HCT116 (cell line): ENCODE measurements at places on chromosomes 16 and 17.

DNA sequence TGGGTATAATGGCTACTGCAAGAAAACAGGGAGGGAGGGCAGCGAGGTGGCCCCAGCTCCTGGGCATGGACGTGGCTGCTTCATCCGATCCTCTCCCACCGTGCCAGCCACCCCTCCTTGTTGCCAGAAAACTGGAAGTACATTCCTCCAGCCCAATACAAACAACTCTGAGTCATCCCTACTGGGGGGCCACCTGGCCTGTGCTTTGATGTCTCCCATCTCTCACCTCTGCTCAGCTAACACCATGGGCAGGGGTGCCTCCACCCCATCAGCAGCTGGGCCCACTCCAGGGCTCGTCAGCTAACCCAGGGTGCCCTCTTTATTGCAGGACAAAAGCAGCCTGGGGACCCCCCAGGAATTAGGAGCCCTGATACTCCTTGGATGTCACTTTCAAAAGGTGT, 2.0 kb downstream of the RHBDF2 start:
- no peak for DNase-seq

GRCh38 chr16:27107185-27107592, 40.5 kb downstream of the C16orf82 start:
- no peak for DNase-seq

DNA sequence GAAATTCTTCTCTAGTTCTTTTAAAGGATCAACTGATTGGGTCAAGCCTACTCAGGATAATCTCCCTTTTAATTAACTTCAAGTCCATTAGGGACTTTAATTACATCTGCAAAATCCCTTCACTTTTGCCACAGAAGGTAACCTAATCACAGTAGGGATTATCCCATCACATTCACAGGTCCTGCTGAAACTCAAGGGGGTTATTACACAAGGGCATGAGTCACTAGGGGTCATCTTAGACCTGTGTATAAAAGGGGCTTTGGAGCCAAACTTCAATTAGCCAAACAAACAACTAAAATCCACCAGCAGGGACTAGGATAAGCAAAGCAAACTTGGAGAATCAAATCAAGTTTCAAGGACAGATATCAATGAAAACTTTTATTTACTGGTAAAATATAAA, 19.4 kb downstream of the CIAPIN1 start:
- no peak for DNase-seq

- no peak for DNase-seq
Observed at GRCh38 chr17:51425773-51426172, 165.4 kb downstream of the UTP18 start.

DNA sequence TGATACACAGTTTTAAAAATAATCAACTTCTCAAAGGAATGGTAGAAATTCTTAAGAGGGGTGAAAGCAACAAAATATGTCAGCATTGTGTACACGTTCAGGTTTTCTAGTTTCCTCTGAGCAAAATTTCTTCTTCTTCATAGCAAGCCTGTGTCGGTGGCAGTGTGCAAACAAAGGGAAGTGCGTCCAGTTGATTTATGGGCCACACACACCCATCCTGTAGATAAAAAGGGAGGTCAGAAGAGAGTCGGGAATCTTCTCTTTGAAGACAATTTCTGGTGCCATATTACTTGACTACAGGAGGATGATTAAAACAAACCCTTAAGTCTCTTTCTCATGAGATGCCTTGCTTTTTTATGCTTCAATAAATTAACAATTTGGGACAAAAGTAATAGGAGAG, 484.1 kb upstream of the SALL1 start:
- no peak for DNase-seq

DNA sequence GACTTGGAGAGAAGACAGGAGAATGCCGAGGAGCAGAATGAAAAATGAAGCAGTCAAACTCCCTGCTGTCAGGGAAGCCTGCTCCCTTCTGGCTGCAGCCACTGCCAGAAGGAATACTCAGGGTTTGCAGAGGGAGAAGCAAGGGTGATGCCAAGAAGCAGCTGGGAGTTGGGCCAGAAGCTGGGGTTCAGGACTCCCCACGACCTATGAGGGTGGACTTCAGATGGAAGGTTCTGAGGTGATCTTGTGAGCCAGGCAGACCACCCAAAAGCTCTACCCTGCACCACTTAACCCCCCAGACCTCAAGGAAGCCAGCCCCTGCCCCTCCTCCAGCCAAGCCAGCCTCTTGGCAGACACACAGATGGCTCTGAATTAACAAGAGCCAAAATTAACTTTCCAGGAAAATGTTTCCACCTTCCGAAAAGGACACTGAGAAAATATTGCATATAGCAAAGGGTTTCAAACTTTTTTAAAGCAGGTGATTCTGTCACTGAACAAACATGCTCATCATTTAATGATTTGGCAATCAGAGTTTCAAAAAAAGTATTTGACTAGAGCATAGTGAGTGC, 126.0 kb upstream of the ERCC4 start:
- DNase-seq, result no peak

DNA sequence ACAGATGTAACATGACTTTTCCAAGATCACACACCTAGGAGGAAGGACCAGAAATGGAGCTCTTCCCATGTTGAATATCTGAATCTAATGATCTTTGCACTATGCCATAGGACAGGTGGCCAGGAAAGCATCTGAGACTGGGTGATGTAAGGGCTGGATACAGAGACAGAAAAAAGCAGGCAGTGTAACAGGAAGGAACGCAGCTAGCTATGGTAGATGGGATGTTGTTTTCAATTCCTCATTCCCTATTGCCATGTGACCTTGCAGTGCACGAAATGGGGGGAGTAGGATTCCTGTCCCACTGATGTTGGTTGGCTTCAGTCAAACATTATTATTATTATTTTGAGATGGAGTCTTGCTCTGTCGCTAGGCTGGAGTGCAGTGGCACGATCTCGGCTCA, 3.7 kb upstream of the NPIPB15 start:
- DNase-seq, result no peak

GRCh38 chr16:81543571-81543970, 99.0 kb downstream of the CMIP start:
- no peak for DNase-seq

DNA sequence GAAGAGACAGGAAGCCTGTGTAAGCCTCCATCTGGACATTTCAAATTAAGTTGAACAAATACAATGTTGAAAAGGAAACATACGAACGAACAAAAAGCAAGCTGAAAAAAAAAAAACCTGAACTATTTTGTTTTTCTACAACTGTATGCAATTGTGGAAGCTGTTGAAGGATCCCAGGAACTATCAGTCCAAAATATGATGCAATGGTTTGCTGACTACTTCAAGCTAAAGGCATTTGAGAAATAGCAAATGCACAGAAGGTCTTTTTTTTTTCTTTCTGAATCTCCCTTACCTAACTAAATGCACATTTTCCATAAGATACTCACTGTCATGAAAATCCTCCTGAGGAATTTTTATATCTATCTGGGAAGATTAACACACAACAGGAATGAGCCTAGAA, 40.2 kb downstream of the MAF start:
- no peak for DNase-seq

DNA sequence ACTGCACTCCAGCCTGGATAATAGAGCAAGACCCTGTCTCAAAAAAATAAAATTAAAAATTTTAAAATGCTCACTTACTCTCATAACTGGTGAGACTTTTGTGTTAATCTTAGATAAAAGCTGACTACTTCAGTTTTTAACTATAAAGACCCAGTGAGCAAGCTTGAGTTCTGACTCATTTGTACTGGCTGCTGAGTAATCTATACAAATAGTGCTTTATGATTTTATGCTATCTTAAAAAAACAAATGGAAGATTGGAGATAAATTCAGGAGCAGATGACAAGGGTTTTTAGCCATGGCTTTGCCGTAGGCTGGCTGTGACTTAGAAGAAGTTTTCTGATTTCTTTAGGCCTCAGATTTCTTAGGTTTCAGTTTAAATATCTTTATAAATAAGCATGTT, 30.5 kb downstream of the SNTB2 start:
- no peak for DNase-seq

DNA sequence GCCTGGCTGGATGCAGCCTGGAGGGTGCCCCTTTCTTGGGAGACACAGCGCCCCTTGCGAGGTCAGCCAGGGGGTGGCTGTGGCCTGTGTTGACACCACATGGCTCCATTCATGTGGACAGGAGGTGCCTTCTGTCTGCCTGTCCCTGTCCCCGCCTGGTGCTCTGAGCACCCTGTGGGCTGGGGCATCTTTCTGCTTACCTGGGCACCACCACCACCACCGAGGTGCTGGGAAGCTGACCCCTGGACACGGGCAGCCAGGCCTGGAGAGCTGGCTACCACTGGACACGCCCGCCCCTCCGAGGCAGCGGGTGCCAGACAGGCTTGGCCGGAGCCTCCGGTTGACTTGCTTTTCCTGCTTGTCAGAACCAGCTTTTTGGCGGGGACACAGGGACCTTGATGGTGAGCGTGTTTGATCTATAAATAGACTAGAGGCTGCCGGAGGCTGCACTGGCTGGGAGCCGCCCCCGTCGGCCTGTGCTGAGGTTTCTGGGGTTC, 121.3 kb upstream of the GSE1 start:
- peak; percentile 41 for DNase-seq

DNA sequence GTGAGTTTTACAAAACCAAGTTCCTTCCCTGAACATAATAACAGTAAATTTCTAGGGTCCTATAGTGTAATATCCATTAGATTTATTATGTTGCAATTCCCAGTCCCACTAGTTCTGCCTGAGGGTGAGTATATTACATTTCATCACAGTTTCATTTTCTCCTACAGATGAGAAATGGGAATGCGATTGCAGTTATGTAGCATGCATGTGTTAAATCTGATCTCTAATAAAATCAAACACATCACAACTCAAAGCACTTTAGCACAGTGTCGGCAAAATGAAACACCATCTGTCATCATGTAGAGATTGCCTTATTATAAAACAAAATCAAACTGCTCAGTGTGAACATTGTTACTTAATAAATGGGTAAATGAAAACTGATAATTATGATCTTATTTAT, 180.5 kb upstream of the TOX3 start:
- no peak for DNase-seq

GRCh38 chr16:48421741-48422140, 36.5 kb upstream of the SIAH1 start:
- no peak for DNase-seq

DNA sequence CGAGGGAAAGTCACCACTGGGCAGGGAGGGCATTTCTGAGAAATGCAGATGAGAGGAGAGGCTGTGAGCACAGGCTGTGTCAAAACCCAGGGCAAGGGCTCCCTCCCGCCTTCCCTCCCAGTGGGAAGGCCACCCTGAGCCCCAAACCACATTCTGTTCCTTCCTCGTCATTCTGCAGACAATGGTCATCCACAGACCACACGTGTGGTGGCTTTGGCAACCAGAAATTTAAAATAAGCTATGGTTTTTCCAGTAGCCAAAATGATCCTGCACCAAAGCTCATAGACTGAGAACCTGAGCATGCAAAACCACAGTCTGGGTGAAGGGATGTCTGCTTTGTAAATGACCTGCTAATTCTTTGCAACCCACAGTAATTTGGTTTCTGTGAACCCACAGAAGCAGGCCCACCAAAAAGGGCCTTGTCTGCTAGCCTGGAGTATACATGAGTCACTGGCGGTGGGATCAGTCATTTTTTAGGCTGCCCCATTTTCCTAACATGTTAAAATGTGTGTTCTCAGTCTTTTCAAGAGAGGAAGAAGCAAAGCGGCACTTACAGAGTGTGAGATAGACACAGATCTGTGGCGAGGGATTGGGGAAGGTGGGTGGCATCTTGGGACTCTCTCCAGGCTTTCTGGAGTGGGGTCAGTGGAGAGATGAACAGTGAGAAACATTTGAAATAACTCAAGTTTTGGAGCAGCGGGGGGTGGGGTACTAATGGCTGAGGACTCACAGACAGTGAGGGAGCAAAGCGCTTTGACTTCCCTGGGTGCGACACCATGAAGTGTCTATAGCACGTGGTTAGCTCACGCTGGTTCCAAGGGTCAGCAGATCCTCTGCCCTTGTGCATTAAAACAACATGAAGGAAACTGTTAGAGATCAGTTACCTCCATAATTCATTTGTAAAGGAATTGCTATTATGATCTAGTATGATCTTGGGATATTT, 20.5 kb downstream of the GRB7 start:
- no peak for DNase-seq

- no peak for DNase-seq
Observed at GRCh38 chr17:2240541-2240940, 63.0 kb downstream of the SMG6 start.

- DNase-seq, result no peak
Observed at GRCh38 chr16:10003486-10003885, 178.7 kb downstream of the GRIN2A start.

DNA sequence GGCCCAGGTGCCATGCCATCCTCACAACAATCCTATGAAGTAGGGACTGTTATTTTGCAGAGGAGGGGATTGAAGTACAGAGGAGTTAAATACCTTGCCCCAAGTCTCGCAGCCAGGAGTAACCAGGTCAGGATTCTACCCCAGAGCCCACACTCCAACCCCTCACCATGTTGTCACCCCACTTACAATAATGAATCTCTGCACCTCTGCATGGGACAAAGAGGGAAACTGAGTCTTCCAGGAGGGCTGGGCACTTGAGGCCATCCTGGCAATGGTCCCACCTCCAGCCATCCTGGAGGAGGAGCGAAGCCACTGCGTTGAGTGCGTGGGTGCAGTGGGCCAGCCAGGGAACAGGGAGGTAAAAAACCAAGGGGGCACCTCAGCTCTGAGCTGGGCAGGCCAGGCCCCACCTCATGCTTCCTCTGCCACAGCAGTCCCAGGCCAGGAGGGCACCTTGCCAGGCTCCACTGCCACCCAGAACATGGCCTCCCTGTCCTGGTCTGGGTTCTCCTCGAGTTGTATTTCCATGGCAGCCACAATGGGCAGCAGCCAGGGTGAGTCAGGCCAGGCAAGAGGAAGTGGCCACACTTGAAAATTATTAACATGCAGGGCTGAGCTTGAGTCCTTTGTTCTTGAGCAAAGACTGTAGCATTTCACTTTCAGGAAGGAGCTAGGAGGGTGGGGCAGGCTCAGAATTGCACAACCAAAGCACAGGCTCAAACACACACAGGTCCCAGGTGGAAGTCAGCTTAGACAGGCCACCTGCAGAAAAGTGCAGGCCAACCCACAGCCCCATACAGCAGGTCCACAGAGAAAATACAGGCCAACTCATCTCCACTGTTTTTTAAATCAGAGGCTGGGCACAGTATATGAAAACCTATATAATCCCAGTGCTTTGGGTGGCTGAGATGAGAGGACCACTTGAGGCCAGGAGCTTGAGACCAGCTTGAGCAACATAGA, 52.1 kb downstream of the CUEDC1 start:
- DNase-seq, result peak; percentile 92

GRCh38 chr17:29016345-29017210, 10.7 kb upstream of the SEZ6 start:
- DNase-seq, result no peak

DNA sequence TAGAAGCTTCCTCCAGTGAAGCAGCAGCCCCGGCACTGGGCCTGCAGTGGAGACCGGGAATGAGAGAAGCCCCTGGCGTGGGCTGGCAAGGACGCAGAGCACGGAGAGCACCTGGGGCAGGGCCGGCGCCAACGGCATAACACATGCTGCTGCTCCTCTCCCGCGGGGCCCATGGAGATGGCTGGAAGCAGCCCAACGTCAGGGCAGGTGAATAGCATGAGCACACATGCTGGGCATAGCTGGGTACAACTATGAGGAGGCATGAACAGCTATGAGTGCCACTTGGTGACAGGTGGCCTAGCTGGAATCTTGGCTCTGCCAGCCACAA, 46.4 kb downstream of the IRF8 start:
- DNase-seq, result no peak

- no peak for DNase-seq
Observed at GRCh38 chr16:29662729-29663015, 375 bp upstream of the SPN start.
